HCEC 1CT (cell line): ENCODE measurements at places on chromosomes 16 and 17.

- DNase-seq: no peak
Observed at GRCh38 chr16:78866521-78866920, 734.0 kb downstream of the MAF start.

GRCh38 chr16:30092373-30093010, 768 bp upstream of the TBX6 start:
- peak; percentile 83 for DNase-seq

GRCh38 chr17:33421933-33422332, 128.8 kb upstream of the ASIC2 start:
- DNase-seq: no peak

- no peak for DNase-seq
Observed at GRCh38 chr16:2611499-2611862, 70.8 kb upstream of the KCTD5 start.

GRCh38 chr17:62965686-62966425, at the start of gene TANC2:
TANC2 (plus strand) TSS chr17:62966235; CDS start chr17:63009560, 43,325 bp downstream.
- peak; percentile 69 for DNase-seq

GRCh38 chr17:5719976-5720375, 135.7 kb upstream of the NLRP1 start:
- DNase-seq: no peak

GRCh38 chr16:21088646-21089538, 61.8 kb downstream of the DNAH3 start:
- peak; percentile 46 for DNase-seq

GRCh38 chr16:71845639-71846430, at the start of gene ATXN1L:
ATXN1L (plus strand) TSS chr16:71845976; CDS start chr16:71849741, 3,765 bp downstream.
- DNase-seq: peak; percentile 83

DNA sequence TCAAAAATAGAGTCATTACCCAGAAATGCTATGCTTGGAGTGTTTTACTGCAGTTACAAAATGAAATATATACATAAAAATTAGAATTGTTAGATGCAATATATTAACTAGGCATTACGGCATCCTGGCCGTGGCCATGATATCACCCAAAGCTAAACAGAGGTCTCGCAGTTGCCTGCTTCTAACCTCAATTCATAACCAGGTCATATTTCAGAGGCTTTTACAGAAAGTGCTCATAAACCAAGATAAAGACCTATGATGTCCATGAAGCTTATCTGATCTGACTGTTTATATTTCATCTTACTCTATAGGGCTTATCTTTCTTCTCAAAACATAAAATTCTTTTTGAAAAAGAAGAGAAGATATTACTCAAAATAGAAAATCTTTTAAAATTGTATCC, 664.5 kb upstream of the SALL1 start:
- DNase-seq: no peak

DNA sequence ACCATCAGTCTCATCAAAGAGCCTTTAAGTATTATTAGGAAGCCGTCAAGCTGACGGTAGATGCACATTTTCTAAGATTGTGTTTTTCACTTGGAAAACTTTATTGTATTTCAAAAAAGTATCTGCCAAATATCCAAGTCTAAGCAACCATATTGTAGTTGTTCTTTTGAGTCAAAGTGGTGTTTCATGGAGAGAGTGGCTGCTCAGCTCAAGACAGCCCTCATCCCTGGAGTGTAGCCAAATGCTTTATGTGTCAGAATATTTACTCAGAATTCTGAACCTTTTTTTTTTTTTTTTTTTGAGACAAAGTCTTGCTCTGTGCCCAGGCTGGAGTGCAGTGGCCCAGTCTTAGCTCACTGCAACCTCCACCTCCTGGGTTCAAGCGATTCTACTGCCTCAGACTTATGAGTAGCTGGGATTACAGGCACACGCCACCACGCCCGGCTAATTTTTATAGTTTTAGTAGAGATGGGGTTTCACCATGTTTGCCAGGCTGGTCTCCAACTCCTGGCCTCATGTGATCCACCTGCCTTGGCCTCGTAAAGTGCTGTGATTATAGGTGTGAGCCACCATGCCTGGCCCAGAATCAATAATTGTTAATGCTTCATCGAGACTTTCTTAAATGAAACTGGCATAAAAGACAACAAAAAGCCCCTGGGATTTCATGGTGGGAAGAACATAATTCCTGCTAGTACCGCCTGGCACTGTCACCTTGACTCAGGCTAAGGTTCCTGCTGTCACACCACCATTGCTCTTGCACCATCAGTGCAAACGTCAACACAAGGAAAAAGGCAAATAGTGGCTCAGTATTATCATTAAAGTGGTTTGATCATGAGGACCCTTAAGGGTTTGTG, 45.5 kb downstream of the PRKCA start:
- DNase-seq: peak; percentile 61

GRCh38 chr16:7408700-7409365, 76.2 kb downstream of the RBFOX1 start:
- DNase-seq: no peak

DNA sequence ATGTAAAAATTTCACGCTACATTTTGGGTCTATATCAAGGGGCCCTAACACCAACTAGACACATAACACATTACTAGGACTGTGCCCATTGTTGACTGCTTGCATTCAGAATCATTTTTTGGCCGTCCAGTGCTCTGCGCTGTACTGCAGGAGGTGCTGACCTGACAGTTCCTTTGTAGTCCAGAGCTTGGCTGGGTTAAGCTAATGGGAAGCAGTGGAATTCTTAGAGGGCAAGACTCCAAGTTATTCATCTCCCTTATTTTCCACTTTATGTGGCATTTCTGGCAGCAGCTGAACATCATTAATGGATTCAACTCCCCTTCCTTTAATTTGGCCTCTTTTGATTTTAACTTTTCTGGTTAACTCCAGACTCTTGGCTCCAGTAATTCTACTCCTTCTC, 351.7 kb downstream of the CDH8 start:
- no peak for DNase-seq

GRCh38 chr16:54056921-54057320, 229.7 kb downstream of the IRX3 start:
- no peak for DNase-seq

- no peak for DNase-seq
Observed at GRCh38 chr16:4486126-4486893, 10.1 kb downstream of the HMOX2 start.

- DNase-seq: no peak
Observed at GRCh38 chr16:4776141-4776705, 9.3 kb upstream of the ZNF500 start.

DNA sequence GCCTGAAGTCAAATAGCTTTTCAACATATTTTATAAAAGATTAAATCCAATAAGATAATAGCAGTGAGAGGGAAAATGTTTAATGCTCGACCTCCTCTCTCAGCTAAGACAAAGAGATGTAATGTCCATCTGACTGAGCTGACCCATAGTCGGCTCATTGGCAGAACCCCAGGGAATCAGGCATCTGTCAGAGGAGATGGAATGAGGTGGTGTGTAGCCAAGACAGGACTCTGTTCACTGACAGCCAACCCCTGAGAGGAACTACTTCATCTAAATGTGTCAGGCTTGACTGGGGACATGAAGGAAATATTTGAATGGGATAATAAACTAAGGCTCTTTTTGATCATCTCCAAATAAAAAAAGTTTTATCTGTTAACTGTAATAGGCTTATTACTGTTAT, 188.0 kb downstream of the CDH11 start:
- DNase-seq: no peak

DNA sequence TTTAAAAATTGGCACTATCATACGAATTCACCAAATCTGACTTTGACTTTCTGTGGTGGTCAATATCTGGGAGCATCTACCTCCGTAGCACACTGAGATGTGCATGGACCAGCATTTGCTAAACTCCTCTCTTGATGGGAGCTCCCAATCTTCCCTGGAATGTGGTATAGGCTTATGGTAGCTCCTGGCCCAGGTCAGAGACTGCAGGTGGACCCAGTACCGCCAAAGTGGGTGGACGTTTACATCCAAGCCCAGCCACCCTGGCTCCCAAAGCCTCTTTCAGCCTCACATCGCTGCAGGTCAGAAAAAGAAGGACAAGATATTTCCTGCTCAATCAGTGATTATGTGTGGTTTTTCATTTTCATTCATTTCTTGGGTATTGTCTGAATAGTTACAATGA, 43.1 kb upstream of the NKD1 start:
- DNase-seq: no peak
